ENCODE measurements at places on chromosomes 2 and 18.

DNA sequence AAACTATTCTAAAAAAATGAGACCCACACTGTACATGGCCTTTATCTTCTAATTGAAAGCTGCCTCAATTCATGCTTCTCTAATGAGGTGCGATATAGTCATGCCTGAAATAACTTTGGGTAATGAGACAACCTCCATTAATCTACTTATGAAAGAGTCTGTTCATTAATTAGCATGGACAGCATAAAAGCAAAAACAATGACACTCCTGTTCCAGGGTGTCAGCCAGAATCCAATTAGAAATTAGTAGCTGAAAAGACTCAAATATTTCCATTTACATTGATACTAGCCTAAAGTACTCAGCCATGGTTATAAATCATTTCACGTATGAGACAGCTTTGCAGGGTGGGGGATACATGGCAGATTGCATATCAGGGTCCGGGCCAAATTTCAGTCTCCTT lies 288.7 kb downstream of the AKAIN1 start:
- no peak for DNase-seq

DNA sequence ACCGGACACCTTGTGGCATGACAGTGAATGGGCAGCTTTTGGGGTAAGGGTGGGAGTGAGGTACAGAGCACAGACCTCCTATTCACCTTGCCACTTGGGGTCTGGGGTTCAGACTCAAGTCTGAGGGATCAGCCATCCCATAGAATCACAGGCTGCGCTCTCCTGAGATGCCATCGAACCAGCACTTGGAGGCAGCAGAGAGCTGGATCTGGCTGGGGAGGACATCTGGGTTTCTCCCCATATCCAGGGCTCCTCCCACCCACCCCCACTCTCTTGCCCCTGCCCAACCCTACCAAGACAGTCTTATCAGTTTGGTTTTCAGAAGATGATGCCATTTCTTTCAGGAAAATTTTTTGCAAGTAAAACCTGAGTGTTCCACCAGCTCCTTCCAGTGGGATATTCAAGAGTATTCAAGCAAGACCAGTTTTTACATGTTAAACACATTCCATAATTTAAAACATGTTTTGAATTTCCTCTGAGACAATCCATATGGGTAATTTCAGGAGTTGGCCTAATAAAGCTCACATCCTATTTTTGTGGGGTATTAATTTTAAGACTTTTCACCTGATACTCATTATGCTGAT lies 29.2 kb upstream of the TEX44 start:
- peak; percentile 65 for DNase-seq

DNA sequence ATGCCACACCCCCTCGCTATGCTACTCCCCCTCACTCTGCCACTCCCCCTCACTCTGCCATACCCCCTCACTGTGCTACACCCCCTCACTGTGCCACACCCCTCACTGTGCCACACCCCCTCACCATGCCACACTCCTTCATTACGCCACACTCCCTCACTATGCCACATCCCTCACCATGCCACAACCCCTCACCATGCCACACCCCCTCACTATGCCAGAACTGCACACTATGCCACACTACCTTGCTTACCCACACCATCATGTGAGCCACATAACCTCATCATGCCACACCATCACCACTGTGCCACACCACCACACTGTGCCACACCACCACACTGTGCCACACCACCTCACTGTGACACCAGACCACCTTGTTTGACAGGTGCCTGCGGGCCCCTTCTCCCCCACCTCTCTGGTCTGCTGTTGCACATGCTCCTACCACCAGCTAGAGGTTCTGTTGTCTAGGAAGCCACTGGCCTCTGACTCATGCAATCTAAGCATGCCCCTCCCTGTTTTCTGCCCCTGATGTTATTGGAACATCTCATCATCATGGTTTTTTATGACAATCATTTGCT lies 22.0 kb downstream of the MARCHF4 start:
- no peak for DNase-seq

GRCh38 chr2:64945973-64946768 lies 43.0 kb upstream of the SLC1A4 start:
- no peak for DNase-seq

- DNase-seq, result no peak
Observed at GRCh38 chr2:229380101-229380625, 109.1 kb upstream of the PID1 start.

DNA sequence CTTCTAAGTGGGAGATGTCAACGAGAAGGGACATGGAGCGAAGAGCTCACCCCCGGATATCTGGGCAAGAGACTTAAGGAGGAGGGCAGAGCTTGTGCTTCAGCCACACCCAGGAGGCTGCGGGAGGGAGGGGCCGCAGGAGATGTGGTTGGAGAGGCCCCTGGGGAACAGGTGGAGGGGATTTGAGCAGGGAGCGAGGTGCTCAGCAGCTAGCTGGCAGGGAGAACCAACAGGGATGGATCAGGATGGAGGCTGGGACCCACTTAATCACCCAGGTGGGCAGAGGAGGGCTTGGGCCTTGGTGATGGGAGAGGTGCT lies 78.3 kb downstream of the MBP start:
- DNase-seq, result no peak

DNA sequence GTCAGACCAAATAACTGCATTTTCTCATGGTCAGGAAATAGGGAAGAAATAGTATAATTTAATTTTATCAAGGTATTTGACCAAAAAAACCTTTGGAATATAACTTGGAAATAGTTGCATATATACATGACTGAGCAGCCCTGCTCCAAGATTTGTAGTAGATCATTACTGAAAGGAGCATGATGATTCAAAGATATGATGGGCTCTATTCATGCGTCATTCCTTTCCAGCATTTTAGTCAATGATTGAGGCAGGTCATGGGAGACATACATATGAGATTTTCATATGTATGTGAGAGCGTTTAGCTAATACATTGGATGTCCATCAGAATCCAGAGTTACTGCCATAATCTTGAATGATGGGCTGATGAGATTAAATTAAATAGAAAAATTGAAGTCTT lies 74.5 kb downstream of the CAB39 start:
- DNase-seq, result no peak

GRCh38 chr2:159571540-159572260 lies 44.6 kb downstream of the BAZ2B start:
- DNase-seq, result no peak

- no peak for DNase-seq
Observed at GRCh38 chr18:68394705-68395104, 320.2 kb downstream of the TMX3 start.

DNA sequence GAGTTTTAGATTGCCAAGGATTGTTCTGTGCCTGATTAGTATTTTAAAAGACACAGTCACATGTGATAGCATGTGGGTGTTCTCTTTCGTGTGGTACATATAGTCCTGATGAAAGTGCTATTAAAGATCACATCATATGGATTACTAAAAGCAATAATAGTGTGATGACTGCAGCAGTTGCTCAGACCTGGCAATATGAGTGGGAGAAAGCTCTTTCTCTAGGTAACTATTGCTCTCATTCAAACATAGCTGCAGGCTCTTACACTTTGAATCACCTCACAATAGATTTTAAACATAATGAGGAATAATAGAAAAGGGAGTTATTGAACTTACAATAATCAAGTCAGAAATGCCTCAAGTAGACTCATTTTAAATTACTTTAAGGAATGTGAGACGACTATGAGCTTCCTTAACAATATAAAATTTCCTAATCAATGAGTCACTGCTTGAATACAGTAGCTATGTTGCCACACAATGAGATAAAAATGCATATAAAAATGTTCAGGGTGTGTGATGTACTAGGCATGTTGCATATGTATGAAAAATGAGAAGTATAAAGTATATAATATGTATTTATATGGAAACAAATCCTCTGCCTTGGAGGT lies 452.1 kb downstream of the TMX3 start:
- peak; percentile 4 for DNase-seq

GRCh38 chr18:13401826-13402225 lies 183.3 kb downstream of the LDLRAD4 start:
- no peak for DNase-seq

DNA sequence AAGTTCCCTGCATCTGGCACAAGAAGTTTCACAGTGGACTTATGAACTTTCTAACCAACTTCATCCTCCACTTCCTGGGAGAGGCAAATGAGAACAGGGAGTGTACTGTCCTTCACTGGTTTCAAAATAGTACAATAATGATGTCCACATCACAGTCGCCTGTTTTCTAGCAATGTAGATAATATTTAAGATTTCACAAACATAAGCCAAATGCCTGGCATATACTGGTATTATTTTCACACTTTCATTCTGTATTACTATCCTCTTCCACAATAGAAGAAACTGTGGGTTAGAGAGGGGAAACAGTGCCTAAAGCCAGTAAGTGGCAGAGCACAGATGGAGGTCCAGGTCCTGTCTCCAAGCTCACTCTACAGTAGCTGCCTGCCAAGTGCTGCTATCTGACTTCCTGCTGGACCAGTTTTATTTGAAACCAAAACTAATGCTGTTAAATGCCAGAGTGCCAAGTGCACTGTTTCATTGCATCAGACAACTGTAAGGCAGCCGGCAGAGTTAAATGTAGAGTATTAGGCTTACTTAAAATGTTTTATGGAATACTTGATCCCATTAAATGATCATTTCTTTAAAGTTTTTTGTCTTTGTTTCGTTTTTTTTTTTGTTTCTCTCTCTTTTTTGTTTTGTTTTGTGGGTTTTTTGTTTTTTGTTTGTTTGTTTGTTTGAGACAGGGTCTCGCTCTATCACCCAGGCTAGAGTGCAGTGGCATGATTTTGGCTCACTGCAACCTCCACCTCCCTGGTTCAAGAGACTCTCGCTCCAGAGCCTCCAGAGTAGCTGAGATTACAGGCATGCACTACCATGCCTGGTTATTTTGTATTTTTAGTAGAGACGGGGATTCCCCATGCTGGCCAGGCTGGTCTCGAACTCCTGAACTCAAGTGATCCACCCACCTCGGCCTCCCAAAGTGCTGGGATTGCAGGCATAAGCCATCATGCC lies 15.1 kb downstream of the COBLL1 start:
- DNase-seq, result peak; percentile 40

DNA sequence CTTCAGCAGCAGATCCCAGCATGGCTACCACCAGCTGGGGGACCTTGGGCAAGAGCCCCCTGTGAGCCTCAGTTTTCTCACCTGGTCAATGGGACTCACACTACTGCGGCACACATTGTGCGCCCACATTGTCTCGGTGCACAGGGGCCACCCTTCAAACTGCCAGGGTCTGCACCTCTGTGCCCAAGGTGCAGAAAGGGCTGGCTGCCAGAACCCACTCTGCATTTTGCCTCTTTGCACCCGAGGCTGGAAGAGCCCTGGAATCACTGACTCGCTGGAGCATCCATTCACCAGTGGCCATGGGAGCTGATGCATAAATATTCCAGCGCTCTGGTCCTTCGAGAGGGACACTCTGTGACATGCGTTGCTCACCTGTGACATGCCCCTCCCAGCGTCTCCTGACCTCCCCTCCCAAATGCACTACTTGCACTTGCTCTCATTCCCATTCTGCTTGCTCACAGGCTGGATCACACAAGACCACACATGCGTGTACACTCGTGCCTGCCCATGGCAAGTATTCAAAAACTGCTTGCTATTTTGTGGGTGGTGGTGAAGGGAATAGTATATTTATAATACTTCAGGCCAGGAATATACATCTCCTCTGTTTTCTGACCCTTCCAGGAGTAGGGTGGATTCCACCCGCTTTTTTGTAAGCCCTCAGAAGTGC lies 18.8 kb upstream of the C1QL2 start:
- no peak for DNase-seq

DNA sequence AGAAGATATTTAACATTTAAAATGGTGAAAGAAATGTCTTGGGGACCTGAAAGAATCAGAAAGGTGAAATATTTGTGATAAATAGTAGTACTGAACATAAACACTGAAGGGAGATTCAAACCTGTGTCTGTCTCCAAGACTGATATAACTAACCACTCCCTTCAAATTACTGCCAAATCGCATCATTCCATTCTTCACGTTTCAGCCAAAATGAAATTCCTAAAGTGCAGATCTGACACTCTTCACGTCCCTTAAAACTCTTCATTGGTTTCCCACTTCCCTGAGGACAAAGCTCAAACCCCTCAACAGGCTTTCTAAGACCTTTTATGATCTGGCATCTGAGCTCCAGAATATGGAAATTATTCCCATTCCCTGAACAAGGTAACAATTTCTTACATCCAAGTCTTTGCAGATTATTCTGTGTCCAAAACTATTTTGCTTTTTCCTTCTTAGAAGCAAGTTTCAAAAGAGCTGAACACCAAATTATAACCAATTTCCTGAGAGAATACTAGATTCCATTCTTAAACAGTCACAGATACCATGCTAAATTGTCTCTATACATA lies 18.9 kb downstream of the SLC8A1 start:
- no peak for DNase-seq

- no peak for DNase-seq
Observed at GRCh38 chr2:120888851-120889250, 153.2 kb downstream of the GLI2 start.

DNA sequence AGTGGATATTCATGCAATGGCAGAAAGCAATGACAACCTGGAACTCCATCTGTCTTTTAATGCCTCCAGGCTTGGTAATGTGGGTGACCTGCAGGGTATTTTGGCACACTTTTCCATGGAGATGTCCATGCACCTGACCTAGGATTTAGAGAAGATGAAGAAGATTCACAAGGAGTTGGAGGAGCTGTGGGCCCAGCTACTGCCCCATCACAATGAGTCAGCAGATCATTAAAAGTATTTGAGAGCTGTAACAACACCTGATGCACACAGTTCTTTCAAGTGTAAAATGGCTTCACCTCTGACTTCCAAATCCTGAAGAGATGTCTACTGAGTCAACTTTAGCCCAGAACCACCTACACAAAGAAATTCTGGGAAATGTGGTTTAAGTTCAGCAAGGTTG lies 22.1 kb upstream of the OSR1 start:
- no peak for DNase-seq

DNA sequence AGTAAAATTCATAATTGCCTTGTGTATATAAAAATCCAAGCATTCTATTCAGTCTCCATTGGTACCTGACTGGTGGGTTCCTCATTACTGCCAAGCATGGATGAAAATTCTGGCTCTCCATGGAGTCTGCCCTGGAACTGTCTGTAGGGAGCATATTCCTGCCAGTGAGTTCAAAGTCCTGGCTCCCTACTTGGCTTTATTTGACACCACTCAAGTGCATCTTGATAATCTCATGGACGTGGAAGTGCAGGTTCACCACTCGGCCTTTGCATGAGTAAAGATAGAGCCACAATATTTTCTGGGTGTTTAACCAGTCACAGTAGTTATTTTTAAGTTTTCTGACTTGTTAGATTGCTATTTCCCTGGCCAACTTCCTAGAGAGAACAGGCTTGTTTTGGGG lies 63.5 kb downstream of the CNTNAP5 start:
- no peak for DNase-seq

GRCh38 chr2:8573942-8574195 lies 108.0 kb upstream of the ID2 start:
- DNase-seq, result no peak

GRCh38 chr2:65030476-65031332 lies 25.5 kb upstream of the CEP68 start:
- DNase-seq, result no peak

GRCh38 chr2:126635736-126636135 lies 20.2 kb upstream of the GYPC start:
- no peak for DNase-seq

GRCh38 chr2:159003555-159003954 lies 35.1 kb downstream of the TANC1 start:
- no peak for DNase-seq

- DNase-seq, result no peak
Observed at GRCh38 chr18:35481960-35482366, 15.8 kb downstream of the INO80C start.

All from NCI-H460 (cell line).